ENCODE measurements at places on chromosomes 6 and 20. TPM values are rescaled to one million over a fixed set of nuclear protein-coding genes. Genes with fewer than 3 reads are reported as not detected.

GRIK2 gene
- total RNA-seq = not detected

- peaks cover 14% of the 10 kb centered on the region for H3K4me1 ChIP-seq
- H3K27ac ChIP-seq = no peak within 1 kb of the TSS
- no peaks in the 10 kb centered on the region for H3K27me3 ChIP-seq
- H3K36me3 ChIP-seq = no peaks in the 10 kb centered on the region
Observed at GRCh38 chr6:31715022-31715958, at the start of gene LY6G6D. LY6G6D (plus strand) TSS chr6:31715348; CDS start chr6:31715356, 8 bp downstream.

DNA sequence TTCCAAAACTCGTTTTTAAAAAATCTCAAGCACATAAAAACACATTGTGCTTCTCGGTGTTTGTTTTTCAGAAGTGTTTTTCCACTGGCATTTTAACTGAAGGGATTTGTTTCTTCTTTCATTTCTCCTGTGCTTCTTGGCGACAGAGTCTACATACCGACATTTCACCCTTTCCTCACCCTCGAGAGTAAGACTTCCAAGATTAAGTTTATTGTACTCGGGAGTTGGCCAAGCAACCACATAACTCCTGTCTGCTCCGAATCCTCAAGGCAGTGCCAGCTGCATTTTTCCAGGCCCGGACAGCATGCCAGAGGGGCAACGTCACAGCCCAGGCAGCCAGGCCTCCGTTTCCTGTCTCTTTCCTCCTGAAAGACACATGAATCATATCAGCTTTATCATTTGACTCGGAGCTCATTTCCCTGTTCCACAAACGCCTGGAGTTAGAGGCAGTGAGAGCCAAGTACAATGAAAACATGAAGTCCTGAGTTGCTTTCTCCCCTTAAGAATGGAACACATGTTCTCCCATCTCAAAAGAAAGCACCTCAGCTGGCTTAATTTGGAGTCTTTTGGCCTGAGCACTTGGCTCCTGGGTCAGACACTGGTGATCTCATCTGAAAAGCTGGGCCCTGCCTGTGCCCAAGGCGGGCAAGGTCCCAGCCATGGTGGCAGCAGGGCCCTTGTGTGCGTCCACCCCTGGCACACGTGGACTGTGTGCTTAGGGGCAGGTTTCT is 23.2 kb upstream of the FAM50B start:
- no peak overlapping the region for H3K27ac ChIP-seq
- no peak overlapping the region for H3K4me3 ChIP-seq
- no peak for DNase-seq

- no peaks in the 10 kb centered on the region for H3K36me3 ChIP-seq
- no peak overlapping the region for H3K4me3 ChIP-seq
- no peaks in the 10 kb centered on the region for H3K4me1 ChIP-seq
- no peaks in the 10 kb centered on the region for H3K27me3 ChIP-seq
- no peak for DNase-seq
Observed at GRCh38 chr6:12577124-12577850, 139.3 kb upstream of the PHACTR1 start.

GRCh38 chr20:38889792-38890496 is 36.3 kb upstream of the FAM83D start:
- H3K36me3 ChIP-seq = peaks cover 8% of the 10 kb centered on the region
- H3K4me3 ChIP-seq = no peak overlapping the region
- no peak overlapping the region for H3K27ac ChIP-seq
- no peak for DNase-seq
- no peaks in the 10 kb centered on the region for H3K27me3 ChIP-seq
